ENCODE measurements at places on chromosomes 5 and 9.
A peak's percentile ranks its signal among the peaks of the same experiment; 100 is the strongest.

DNA sequence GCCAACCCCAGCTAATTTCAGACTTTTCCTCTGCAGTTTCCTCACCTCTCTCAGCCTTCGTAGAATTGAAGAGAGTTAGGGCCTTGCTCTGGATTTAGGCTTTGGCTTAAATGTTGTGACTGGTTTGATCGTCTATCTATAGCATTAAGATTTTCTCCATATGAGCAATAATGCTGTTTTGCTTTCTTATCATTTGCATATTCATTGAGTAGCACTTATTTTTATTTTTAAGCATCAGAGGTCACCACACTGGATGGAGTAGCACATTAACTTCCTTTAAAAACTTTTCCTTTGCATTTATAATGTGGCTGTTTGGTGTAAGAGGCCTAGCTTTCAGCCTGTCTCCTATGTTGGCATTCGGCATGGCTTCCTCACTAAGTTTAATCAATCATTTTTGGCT lies 12.6 kb upstream of the PCBD2 start:
- DNase-seq: no peak

DNA sequence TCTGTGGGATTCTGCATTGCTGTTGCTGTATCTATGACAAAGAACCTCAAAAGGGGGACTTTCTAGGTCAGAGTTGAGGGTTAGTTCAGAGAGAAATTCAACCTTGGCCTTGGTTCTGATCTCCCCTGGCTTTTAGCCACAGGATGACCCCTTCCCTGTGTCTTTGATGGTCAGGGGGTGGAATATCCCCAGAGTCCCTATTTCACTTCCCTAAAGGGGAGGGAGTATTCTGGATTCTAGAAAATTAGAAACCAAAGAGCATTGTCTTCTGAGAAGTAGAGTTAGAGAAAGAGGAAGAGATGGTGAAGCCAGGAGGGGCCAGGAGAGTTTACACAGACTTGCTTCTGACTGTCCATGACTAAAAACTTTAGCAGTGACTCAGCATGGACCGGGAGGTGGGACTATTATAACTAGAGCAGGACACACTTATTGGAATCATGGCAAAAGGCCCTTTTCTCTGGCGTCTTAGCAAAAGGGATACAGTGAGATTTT lies 56.2 kb upstream of the LPAR1 start:
- peak; percentile 25 for DNase-seq

DNA sequence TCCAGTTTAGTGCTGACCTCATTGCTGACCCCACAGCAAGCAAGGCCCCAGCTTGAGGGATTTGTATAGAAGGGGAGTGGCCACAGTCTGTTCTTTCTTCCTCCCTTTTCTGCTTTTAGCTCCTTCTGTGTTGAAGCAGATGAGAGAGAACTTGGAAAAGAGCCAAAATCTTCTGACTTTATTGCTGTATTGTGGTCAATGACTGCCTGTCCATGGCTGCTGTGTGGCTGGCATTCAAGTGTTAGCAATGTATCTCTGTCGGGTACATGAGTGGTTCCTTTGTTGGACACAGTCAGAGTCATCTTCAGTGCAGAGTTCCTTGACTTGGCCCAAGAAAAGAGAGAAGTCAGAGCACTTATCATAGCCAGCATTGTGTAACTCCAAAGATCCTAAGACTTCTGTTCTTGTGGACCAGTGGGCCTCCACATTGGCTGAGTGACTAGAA lies 154.1 kb downstream of the LRRC70 start:
- DNase-seq: no peak

DNA sequence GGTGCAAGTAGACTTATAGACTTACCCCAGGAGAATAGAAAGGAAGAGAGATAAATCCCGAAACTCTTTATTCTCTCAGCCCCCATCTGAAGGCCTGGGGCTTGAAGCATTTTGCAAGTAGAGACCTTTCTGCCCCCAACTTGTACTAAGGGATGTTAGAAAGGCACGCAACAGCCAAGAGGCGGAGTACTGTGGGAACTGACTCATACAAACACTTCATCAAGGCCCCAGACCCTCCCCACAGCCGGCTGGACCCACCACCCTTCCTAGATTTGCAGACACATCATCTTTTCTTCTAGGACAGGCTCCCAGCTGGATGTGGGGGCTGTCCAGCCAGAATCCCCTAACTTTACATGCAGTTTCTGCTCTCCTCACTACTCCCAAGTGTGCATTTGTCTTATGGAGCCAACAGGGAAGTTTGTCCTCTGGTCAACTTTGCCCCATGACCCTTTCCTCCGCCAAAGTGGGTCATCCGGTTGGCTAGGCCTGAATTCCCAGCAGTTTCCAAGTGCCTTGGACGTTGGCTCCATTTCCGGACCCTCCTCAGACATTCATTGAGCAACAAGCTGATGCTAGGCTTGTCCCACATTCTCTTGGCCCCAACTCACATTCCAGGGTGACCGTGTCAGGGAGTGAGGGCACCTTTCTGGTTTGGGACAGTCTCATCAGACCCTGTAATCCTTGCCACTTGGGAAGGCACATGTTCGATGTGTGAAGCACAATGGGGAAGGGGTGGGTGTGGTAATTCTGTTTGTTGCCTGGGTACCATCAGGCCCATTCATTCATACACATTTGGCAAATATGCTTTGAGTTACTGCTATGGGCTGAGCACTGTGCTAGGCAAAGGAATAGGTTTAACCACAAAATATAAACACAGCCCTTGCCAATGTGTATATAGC lies 64.6 kb downstream of the ABLIM3 start:
- DNase-seq: peak; percentile 28

DNA sequence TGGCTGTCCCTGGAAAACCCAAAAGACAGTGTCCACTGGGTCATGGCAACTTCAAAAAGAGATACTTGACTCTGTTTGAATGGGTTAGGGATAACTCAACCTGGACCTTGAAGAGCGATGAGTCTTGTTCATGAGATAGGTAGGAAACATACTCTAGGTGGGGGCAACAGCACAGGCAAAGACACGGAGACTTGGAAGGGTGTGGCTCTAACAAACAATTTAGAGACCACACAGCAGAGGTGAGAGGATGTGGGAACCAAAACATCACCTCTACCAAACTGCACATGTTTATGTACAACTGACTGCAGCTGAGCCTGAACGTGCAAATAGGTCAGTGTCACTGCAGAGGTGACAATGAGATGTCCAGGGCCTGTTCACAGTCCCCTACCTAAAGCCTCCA lies 247.7 kb upstream of the ADRA1B start:
- no peak for DNase-seq

- DNase-seq: peak; percentile 67
Measured at GRCh38 chr5:139458580-139459407, 3.7 kb downstream of the ECSCR start.

GRCh38 chr9:136051453-136051836 lies 43.6 kb downstream of the NACC2 start:
- DNase-seq: no peak

DNA sequence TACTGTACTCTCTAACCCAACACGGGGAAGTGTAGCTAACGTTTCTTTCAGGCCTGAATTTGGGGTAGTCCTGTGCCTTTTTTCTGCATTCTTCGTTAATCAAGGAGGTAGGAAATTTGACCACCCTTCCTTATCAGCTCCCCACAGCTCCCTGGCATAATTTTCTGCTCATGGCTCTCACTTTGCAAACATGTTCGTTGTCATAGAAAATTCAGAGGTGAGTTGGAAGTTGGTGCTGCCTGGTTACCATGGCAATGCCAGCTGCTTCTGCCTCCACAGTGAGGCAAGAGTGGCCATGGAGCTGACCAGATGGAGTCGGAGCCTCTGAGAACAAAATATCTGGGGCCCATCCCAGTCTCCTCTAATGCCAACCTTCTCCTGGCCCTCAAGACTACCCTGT lies 116.6 kb upstream of the BOD1 start:
- no peak for DNase-seq

- no peak for DNase-seq
Measured at GRCh38 chr5:73314395-73315257, 134.0 kb downstream of the FOXD1 start.

DNA sequence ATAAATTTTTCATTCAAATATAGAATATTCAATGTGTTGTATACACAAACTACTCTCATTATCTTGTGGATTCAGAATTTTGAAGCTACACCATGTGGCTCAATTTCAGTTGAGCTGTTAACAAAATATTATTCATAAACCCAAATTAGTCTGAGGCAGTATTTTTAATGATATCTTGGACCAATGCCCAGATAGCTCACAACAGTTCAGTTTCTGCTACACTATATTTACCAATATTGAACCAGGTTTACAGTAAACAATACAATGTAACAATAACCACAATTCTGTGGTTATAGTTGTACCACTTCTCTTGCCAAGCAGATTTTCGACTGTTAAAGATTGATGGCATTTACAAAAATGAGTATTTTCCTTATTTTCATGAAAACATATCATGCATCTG lies 99.9 kb downstream of the SSBP2 start:
- no peak for DNase-seq

- DNase-seq: no peak
Measured at GRCh38 chr9:120490888-120491595, 88.9 kb downstream of the CDK5RAP2 start.

DNA sequence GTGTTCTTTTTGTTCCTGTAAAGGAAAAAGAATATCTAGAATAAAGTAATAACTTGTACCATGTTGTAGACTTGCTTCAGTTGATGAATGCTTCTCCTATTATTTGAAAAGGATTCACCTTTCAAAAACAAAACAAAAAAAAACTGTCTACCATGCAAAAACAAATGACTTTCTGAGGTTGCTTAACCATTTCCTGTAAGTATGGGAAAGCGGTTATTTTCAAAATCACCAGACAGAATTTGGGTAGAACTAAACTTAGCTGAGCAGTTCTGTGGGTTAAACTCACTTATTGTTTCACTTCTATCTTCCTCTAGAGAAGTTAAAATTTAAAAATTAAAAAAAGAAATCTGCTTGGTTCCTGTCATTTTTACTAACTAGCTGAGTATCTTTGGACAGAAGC lies 25.2 kb downstream of the LNPEP start:
- DNase-seq: no peak

DNA sequence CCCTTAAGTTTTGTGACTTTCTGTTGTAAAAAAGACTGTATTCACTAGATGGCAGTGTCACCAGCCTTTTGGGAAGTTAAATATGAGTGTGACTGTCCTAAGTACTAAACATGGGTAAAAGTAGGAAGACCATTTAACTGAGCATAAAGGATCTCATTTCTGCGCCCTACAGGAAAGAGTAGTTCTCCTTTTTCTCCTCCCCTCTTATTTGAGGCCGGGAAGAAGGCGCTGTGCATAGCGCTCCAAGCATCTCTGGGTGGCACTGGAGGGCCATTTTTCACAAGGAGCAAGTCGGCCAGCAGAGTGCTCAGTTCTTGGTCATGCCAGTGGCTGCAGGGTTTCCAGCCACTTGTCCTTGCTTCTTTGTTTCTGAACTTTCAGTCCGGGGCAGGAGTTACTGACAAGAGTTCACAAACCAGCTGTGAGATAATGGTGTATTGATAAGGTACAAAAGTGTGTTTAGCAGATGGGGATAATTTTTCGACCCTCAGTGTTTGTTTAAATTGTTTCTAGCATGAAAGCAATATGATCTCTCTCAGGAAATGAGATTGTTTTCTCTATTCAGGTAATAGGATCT lies 227.6 kb upstream of the DMRT1 start:
- DNase-seq: peak; percentile 74

- no peak for DNase-seq
Measured at GRCh38 chr9:3464033-3464638, 61.7 kb downstream of the RFX3 start.
